ENCODE measurements at places on chromosomes 1 and 21.

DNA sequence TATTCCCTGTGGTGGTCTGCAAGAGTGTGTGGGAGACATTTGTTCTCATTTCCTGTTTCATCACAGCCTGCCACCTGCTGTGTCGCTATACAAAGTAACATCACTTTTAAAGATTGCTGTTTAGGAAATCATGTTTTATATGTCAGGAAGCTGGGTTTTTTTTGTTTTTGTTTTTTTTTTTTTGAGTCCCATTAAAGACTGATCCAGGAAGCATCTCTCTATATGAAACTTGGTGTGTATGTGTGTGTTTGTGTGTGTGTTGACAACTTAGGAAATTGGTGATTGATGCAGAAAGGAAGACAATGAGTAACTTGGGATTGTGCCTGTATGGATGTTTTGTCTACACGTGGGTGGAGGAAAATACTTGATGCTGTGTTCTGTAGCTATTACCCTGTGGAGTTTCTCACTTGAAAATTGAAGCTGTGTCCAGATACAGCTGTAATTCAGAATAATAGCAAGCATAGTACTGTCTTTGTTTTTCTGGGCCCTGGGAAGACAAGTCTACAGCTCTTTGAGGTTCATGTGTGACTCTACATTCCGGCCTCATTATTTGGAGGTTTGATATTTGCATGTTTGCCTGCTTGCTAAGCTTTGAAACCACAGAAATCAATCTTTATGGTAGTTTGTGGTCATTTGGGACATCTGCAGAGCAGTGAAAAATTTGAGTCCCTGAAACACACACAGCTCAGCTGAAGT, 47.9 kb downstream of the LAMC1 start:
- no peak for DNase-seq

- DNase-seq, result no peak
Observed at GRCh38 chr21:21764281-21764680, 766.1 kb downstream of the NCAM2 start.

GRCh38 chr1:157504646-157505045, 47.7 kb downstream of the FCRL5 start:
- no peak for DNase-seq

DNA sequence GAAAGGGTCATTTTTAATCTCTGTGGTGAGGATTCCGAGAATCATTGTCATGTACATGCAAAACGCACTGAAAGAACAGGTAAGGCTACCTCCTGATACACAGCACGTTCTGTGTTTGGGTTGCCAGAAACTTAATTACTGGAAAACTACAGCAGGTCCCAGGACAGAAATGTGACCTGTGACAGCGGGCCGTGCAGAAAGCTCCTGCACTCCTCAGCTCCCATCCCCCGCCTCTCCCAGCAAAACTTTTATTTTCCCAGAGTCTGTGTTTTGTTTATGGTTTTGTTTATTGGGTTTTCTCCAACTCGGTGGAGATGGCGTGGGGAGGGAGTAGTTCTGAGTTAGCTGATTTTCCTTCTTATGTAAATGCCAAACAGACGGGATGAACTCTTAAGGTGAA, 44.7 kb downstream of the SLC44A3 start:
- DNase-seq, result no peak

- DNase-seq, result no peak
Observed at GRCh38 chr21:18430341-18430740, 26.8 kb upstream of the TMPRSS15 start.

DNA sequence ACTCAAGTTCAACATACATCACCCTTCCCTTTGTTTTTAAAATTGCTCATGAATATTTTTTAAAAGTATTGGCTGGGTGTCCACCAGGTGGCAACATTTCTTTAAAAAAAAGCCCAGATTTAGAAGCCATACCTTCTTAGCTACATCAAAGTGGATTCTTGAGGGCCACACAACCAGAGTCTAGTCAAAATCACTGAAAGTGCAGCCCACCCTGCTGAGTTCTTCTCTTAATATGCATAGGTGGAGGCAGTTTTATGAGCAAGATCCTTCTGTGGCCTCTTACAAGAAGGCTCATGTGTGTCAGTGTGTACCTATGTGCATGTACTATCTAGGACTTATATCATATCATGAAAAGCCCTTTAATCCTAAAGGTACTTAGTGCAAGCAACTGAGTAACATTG, 16.9 kb upstream of the GNG12 start:
- DNase-seq, result no peak

DNA sequence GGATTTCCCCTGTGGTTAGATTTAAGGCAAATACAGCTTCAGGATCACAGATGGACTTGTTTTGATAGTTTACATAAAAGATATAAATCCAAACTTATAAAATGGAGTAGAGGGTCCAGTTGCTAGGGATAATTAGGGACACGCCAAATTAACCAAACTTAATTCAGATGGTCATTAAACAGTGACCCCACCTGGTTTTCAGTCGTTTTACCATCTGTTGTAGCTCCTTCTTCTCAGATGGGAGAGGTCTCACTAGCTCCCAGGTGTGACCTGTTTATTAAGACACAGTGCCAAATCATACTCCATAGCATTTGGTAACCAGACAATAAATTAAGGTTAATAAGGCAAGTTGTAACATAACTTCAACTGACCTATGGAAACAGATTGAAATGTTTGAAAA, 8.1 kb upstream of the GADD45A start:
- no peak for DNase-seq

GRCh38 chr1:216910081-216910840, 187.0 kb upstream of the ESRRG start:
- no peak for DNase-seq

DNA sequence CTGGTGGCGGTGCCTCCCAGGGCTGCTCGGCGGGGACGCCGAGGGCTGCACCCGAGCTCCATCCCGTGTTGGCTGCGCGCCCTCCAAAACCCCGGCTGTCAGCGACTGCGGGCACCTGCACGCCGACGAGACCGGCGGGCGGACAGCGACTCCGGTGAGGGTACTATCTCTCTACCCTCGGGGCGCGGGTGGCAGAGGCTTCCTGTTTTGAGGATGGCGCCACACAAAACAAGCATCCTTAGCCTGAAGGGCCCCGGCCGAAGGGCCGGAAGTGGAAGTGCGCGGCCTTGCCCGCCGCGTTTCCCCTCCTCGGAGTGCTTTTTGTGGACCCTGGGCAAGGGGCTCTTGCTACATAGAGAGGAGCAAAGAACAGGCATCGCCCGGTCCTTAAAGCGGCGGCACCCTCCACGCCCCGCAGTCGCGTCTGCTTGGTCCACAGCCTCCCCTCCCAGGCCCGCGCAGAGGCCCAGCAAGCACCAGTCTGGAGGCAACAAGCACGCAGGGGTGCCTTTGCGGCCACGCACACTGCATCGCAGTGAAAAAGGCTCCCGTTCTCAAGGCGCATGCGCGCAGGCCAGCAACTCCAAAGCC, 561 bp upstream of the COQ8A start:
- DNase-seq, result peak; percentile 69

- no peak for DNase-seq
Observed at GRCh38 chr1:214228976-214229375, 52.0 kb upstream of the SMYD2 start.

DNA sequence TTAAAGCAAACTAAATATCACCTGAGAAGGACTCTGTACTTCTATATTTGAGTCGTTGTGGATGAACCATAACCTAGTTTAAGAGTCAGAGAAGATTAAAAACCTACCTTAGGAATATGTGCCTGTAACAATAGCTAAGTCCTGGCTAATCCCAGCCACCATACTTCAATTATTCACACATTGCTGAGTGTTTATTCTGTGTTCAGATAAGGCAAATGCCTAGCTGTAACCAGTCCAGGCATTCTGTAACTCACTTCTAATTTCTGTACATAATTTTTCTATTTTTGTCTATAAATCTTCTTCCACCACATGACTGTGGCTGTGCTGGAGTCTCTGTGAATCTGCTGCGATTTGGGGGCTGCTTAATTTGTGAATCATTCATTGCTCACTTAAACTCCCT, 441.9 kb upstream of the ADAMTS5 start:
- no peak for DNase-seq

GRCh38 chr1:10504249-10504648, 29.5 kb downstream of the PEX14 start:
- no peak for DNase-seq

GRCh38 chr1:241677201-241677600, 25.1 kb downstream of the WDR64 start:
- peak; percentile 12 for DNase-seq

DNA sequence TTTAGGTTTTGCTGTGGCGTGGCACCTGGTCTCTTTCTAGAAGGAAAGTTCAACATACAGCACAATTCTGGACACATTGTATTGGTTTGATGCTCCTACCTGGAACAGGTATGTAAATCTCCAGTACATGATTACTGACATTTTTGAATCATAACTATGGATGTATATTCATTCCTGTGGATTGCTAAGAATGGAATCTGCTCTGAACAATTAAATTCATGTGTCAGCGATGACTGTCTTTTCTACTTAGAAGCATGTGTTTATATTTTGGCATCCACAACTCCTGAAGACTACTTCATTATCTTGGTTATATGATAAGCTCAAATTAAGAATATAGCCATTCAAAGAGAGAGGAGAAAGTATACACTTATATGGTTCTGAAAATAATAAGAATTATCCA, 291.8 kb downstream of the CHRM3 start:
- no peak for DNase-seq

- DNase-seq, result no peak
Observed at GRCh38 chr1:47417170-47418044, 1.3 kb downstream of the FOXE3 start.

DNA sequence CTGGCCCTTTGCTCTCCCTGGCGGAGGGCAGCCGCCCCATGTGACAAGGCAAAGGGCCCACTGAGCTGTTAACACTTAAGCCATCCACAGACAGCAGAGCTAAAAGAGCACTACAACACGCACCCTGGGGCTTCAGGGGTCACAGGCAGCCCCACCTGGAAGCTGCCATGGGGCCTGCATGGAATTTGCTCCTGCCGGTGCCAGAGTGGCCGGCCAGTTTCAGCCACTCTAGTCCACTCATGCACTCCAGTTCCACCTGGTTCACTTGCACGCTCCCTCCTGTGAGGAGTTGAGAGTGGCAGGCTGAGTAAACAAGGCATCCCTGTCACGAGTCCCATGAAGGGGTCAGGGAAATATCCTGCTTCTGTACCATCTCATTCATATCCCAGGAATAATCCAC, 55.3 kb downstream of the RIMS3 start:
- no peak for DNase-seq

DNA sequence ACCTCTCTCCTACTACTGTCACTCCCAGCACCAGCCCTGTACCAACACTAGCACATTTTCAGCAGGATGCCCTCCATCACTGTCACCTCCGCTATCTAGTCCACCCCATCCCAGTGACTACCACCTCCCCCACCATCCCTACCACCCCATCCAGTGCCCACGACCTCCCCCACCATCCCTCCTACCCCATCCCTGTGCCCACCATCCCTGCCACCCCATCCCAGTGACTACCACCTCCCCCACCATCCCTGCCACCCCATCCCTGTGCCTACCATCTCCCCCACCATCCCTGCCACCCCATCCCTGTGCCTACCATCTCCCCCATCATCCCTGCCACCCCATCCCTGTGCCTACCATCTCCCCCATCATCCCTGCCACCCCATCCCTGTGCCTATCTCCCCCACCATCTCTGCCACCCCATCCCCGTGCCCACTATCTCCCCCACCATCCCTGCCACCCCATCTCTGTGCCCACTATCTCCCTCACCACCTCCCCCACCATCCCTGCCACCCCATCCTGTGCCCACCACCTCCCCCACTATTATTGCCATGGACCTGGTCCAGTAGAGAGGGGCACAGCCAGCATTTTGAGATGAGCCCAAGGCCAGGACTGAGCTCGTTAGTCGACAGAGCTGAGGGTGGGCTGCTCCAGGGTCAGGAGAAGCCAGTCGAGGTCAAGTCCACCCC, 45.7 kb downstream of the DISP3 start:
- no peak for DNase-seq

DNA sequence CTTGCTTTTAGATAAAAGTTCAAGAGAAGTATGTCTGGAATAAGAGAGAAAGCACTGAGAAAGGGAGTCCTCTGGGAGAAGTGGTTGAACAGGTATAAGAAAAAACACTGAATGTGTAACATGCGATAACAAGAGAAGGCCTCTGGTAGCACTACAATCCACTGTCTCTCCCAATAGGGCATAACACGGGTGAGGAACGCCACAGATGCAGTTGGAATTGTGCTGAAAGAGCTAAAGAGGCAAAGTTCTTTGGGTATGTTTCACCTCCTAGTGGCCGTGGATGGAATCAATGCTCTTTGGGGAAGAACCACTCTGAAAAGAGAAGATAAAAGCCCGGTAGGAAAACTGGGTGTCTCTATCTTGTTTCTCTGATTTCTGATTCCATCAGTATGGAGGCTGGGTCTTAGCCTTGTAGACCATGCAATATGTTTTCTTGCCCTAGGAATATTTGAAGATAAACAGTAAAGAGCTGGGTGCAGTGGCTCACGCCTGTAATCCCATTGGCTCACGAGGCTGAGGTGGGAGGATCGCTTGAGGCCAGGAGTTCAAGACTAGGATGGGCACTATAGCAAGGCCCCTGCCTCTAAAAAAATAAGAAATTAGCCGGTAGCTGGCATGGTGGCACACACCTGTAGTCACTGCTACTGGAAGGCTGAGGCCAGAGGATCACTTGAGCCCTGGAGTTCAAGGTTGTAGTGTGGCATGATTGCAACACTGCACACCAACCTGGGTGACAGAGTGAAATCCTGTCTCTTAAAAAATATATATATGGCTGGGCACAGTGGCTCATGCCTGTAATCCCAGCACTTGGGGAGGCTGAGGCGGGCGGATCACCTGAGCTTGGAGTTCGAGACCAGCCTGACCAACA, 40.4 kb downstream of the DAP3 start:
- no peak for DNase-seq

Measured in activated naive CD8-positive, alpha-beta T cell treated with anti-CD3 and anti-CD28 coated beads for 36 hours (primary cell).